ENCODE measurements at places on chromosomes 11 and 22. TPM values are rescaled to one million over a fixed set of nuclear protein-coding genes. Genes with fewer than 3 reads are reported as not detected.

GVQW3 gene
- 3.3 TPM for total RNA-seq

TUB gene
- 14.5 TPM for total RNA-seq

FADD gene
- 33.3 TPM for total RNA-seq

ZNHIT2 gene
- total RNA-seq, result 8.9 TPM

OVOL1 gene
- not detected for total RNA-seq

SPDYC gene
- not detected for total RNA-seq

IFITM10 gene
- total RNA-seq, result 5.5 TPM

FAU gene
- 154 TPM for total RNA-seq

IFITM1 gene
- total RNA-seq, result 51.7 TPM

SLC5A12 gene
- total RNA-seq, result under 0.01 TPM

SYT12 gene
- 3.6 TPM for total RNA-seq

ANO5 gene
- not detected for total RNA-seq

MS4A12 gene
- total RNA-seq, result not detected

DKK3 gene
- 118 TPM for total RNA-seq

HOATZ gene
- total RNA-seq, result not detected

ACRV1 gene
- total RNA-seq, result 0.11 TPM

MS4A15 gene
- not detected for total RNA-seq

SYTL2 gene
- 26.4 TPM for total RNA-seq

DMC1 gene
- 10.3 TPM for total RNA-seq

MAJIN gene
- not detected for total RNA-seq

PPME1 gene
- 27.1 TPM for total RNA-seq

DEFB131B gene
- not detected for total RNA-seq

ZNRD2 gene
- 42.1 TPM for total RNA-seq

OR5A1 gene
- total RNA-seq, result not detected

CHRDL2 gene
- not detected for total RNA-seq

IL17REL gene
- total RNA-seq, result not detected

ENTHD1 gene
- under 0.01 TPM for total RNA-seq

MMP12 gene
- total RNA-seq, result 0.26 TPM

MTCH2 gene
- 82.2 TPM for total RNA-seq

SLC35C1 gene
- 11.1 TPM for total RNA-seq

MRPL23 gene
- total RNA-seq, result 109 TPM

OR5F1 gene
- not detected for total RNA-seq

OR6A2 gene
- total RNA-seq, result 0.76 TPM

SLC43A3 gene
- 58.8 TPM for total RNA-seq

CABP4 gene
- total RNA-seq, result not detected

OR51B2 gene
- total RNA-seq, result not detected

ADAMTS8 gene
- not detected for total RNA-seq

SLC6A5 gene
- not detected for total RNA-seq

ROBO4 gene
- total RNA-seq, result 0.26 TPM

RIC3 gene
- total RNA-seq, result 1.6 TPM

FOLR2 gene
- total RNA-seq, result not detected
